ENCODE measurements at places on chromosomes 13 and 19.
A peak's percentile ranks its signal among the peaks of the same experiment; 100 is the strongest.

GRCh38 chr13:46622630-46623256, 69.8 kb downstream of the LRCH1 start:
- no peak for DNase-seq

DNA sequence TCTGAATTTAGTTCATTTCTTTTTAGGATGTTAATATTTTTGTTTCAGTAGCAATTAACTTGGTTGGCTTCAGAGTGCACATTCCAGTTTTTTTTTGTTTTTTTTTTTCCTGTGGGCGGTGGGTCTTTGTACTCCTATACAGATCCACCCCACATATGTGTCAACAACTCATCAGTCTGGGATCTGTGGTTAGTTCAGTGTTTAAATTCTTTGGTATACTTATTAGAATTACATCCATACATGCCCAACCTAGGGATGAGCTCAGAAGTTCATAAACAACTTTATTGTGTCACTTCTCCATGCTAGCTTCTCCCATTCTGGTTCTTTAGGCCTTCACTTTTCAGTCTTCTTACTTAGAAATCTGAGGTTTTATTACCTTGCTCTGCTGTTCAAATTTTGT, 50.9 kb downstream of the PCCA start:
- no peak for DNase-seq

GRCh38 chr13:91353494-91353893, 6.0 kb downstream of the MIR17HG start:
- no peak for DNase-seq

GRCh38 chr19:5864725-5865486, 5.4 kb downstream of the FUT5 start:
- DNase-seq: no peak

DNA sequence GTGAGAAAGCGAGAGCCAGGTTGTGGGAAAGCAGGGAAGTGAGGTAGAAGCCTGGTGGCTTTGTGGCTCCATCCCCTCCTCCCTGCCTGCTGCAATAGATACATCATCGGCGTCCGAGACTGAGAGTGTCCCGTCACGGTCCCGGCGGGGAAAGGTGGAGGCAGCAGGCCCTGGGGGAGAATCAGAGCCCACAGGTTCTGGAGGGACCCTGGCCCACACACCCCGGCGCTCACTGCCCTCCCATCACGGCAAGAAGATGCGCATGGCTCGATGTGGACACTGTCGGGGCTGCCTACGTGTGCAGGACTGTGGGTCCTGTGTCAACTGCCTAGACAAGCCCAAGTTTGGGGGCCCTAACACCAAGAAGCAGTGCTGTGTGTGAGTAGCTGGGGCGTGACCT, 5.1 kb downstream of the KMT2B start:
- DNase-seq: no peak

DNA sequence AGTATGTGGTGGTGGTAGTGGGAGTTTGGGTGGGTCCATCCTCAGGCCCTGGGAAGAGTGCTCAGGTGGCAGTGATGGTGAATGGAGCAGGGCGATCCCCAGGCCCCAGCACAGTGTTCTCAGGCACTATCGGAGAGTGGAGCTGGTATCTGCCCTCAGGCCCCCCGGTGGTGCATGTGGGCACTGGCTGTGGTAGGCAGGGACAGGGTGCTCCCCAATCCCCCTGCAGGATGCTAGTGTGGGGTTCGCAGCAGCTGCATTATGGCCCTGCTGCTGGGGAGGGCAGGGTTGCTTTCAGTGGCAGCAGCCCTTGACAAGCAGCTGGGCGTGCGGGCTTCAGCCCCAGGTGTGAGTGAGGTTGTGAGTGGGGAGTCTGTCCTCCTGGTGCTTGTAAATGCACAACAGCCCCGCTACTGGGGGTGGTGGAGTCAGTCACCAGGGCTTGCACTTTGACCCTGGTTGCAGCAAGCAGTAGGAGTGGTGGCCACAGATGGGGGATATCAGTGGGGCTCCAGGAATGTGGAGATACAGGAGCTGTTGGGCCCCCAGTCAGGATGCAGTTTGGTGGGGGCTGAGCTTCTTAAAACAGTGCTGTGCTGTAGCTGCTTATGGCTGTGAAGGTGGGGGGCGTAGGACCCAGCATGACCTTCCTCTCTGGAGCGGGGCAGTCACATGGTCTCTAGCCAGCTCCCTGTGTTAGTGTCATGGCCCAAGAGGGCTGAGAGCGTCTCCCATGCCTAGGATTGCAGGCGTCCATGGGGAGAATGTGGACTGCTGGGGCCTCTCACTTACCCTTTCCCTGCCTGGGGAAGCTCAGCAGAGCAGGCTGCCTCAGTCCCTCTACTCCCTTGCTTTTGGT, 38.7 kb upstream of the ARHGEF7 start:
- no peak for DNase-seq

DNA sequence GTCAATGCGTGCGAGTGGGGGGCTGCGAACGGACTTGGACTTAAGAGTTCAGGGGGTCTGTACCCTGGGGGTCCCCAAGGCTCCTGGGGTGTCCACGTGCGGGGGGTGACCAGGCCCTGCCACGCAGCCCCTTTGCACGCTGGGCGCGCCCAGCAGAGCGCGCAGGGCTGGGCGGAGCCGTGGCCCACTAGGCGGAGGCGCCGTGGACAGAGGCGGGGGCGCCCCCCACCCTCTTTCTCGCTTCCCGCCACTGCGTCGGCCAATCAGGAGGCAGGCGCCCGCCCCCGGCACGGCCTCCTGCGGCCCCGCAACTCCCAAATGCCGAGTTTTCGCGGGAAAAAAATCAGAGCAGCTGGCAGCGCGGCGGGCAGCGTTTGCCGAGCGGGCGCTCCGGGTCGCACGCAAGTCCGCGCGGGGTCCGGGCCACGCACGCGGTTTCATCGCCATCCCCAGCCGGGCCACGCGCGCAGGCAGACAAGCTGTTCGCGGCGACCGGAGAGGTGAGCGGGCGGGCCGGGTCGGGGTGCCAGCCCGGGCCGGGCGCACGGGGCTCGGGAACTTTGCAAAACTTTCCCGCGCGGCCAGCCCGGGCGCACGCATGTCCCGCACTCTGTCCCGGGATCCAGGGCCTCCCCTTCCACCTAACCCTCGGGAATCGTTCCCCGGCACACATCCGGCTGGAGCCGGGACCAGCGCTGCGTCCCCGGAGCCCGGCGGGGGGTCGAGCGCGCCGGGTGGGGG, at the start of gene UHRF1:
UHRF1 (plus strand) TSS at position 346 of the 741 bp plus-strand sequence. CDS start 1,385 bp downstream, outside the sequence.
- peak; percentile 84 for DNase-seq

DNA sequence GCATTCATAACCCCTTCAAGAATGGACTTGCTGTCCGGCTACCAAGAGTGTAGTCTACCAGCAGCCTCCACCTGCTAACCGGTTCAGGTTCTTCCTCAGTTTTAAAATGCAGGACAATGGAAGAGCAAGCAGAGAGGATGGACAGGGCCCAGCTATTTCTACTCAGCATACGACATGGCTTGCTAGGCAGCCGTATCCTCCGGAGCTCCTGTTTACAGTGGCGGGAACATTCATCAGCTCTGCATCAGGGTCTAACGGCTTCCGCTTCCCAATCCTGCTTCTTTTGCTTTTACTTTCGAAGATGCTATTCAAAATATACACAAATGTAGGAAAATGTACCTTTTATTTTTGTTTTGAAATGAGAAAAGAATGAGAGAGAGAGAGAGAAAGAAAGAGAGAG, 118.5 kb downstream of the TRPC4 start:
- DNase-seq: no peak

- DNase-seq: no peak
These were observed 4.9 kb downstream of the NPAS1 start for GRCh38 chr19:47024502-47024901.

- DNase-seq: peak; percentile 32
These were observed 485 bp upstream of the ZNF845 start for GRCh38 chr19:53333066-53333462.

DNA sequence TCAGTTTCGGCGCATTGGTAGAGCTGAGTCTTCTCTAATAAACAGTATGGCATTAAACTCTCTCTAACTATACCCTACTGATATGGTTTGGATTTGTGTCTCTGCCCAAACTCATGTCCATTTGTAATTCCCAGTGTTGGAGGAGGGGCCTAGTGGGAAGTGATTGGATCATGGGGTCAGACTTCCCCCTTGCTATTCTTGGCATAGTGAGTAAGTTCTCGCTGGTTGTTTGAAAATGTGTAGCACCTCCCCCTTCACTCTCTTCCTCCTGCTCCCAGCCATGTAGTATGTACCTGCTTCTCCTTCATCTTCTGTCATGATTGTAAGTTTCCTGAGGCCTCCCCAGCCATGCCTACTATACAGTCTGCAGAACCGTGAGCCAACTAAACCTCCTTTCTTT, 682.7 kb upstream of the ARGLU1 start:
- DNase-seq: no peak

DNA sequence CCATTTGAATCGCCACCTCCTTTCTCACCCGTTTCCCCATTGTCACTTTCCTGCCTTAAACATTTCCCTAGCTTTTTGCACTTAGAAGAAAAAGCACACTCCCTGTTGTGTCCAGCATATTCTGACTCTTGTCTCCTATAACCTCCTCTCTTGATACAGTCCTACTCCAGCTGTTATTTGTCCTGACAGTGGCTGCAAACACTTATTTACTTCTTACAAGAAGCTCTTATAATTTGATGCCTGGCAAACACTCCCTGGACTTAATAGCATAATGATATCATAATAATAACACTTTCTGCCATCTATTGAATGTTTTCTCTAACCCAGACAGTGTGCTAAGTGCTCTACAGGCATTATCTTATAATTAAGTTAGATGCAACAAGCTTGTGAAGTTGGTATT, 76.6 kb downstream of the DGKH start:
- DNase-seq: no peak

- no peak for DNase-seq
These were observed 107.3 kb downstream of the GADD45B start for GRCh38 chr19:2582984-2583956.

GRCh38 chr19:14814982-14815652, 19.9 kb downstream of the OR7A5 start:
- DNase-seq: no peak

DNA sequence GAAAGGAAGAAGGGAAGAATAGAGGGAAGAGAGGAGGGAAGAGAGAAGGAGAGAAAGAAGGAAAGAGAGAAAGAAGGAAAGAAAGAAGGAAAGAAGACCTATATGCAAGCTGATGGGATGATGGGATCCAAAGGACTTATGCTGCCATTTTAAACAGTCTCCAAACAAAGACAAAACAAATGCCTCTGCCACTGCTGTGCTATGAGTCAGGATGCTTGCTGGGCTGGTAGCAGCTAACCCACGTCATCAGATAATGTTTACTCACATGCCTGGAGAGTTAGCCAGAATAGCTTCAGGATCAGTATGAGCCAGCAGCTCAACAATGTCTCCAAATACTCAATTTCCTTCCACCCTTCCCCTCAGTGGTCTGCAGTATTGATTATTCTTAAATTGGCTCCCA, 12.0 kb upstream of the ZNF274 start:
- no peak for DNase-seq

DNA sequence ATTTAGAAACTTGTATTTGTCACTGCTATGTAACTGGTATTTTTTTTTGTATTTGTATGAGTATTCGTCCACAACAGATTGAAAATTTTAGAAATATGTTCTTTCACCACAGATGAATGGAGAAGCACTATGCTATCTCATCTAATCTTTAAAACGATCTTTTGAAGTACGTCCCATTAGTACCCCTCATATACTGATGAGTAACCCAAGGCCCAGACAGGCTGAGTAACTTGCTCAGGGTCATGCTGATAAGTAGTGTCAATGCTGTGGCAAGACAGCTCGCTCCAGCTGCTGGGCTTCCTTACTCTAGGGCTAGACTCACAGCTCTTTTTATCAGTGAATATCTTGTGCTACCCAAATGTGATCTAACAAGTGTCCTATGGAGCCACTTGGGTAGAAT, 154.2 kb downstream of the SUCLA2 start:
- no peak for DNase-seq

GRCh38 chr13:78609464-78610205, 6.3 kb upstream of the POU4F1 start:
- DNase-seq: no peak

GRCh38 chr13:61774903-61775302, 359.3 kb upstream of the PCDH20 start:
- no peak for DNase-seq

DNA sequence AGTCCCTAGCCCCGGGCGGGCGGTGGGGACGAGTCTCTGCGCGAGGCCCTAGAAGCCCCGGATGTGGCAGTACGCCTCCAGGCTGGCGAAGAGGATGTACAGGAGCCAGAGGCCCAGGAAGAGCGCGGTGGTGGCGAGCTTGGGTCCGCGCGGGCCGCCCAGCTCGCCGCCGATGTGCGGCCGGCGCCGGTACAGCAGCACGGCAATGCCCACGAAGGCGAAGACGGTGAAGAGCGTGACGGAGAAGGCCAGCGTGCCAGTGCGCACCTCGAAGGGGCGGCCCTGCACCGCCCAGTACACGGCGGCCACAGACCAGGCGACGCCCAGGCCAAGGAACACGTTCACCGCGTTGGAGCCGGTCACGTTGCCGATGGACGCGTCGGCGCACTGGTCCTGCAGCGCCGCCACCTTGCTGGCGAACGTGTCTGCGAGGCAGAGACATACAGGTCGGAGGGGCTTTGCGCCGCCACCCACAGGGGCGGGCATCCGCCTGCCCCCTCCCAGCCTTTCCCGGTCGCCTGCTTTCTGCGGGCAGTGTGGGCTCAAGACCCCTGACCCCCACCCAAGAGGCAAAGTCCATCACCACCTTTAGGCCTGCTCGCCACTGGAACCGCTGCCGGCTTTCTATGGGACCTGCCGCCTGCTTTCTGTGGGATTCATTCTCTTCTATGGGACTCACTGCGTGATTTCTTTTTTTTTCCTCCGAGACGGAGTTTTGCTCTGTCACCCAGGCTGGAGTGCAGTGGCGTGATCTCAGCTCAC, 10.9 kb upstream of the MEIS3 start:
- DNase-seq: peak; percentile 29

DNA sequence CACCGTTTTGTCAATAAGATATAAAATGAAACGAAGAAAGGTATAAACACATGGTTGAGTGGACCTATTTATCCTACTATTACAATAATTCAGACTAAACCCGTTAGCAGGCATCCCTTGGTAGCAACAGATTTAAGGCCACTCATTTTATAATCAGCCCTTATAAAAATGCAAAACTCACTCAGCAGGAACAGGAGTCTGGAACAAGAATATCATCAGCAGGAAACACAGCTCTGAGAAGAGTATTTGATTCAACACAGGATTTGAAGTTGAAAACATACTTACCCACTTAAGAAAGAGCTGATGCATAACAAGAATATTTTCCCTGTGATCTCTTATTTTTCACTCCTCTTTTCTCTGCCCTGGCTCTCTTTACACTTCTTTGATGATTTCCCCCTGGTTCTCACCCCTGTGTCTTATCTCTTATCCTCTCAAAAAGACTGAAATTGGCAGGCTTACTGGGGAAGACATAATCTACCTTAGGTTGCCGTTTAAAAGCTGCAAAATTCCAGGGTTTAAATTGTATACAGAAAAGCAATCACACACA, 1722.7 kb downstream of the SLITRK5 start:
- DNase-seq: no peak

DNA sequence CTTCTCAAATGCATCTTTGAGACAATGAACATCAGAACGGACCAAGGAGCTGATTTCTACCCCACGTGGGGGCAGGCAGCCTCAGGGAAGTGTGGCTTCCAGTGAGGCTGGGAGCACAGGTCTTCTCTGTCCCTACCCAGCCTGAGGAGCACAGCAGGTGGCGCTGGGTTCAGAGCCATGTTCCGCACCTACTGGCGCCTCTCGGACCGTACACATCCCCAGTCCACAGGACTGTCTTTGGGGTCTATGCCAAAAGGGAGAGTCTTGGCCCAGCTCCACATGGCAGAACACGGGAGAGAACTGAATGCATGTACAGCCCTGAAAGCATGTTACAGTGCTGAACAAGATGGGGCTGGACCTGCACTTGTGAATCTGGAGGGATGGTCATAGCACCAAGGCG, 22.6 kb downstream of the SUGP1 start:
- DNase-seq: no peak

GRCh38 chr13:43816401-43816889, 29.7 kb upstream of the ENOX1 start:
- no peak for DNase-seq

- no peak for DNase-seq
These were observed 4.0 kb upstream of the NFIX start for GRCh38 chr19:12991296-12991695.
